A549 treated with CpdA at 1 μM for 4 hours (cell line): ENCODE measurements at places on chromosomes 5 and 9. TPM values are rescaled to one million over a fixed set of nuclear protein-coding genes. Genes with fewer than 3 reads are reported as not detected.

Gene PCDHGB7
- total RNA-seq, result 0.03 to 0.16 TPM (median 0.07 TPM) in 5 replicates

Gene PCDHB2
- 2.7 to 5.4 TPM (median 3.7 TPM) in 5 replicates for total RNA-seq

Gene KCNIP1
- total RNA-seq, result not detected in 5 replicates

Gene COL23A1
- total RNA-seq, result not detected in 5 replicates

Gene SHROOM1
- 7.8 to 11.0 TPM (median 9.6 TPM) in 5 replicates for total RNA-seq

Gene BRINP1
- 0.13 to 0.22 TPM (median 0.14 TPM) in 5 replicates for total RNA-seq
